ENCODE measurements at places on chromosomes 12 and 14. TPM values are rescaled to one million over a fixed set of nuclear protein-coding genes. Genes with fewer than 3 reads are reported as not detected.
A peak's percentile ranks its signal among the peaks of the same experiment; 100 is the strongest.

DNA sequence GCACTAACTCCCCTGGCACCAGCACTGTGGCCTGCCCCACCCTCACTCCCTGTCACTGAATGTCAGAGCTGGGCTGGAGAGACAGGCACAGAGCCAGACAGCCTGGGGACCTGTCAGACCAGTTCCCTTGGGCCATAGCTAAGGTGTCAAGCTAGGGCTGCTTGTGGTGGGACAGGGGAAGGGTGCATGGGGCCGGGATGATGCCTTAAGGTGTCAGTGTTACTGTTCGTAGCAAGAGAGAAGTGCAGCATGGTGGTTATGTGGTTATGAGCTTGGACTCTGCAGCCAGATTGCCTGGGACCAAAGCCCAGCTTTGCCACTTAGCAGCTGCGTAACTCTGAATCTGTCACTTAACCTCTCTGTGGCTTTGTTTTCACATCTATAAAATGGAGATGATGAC is 3.8 kb downstream of the RAPGEF3 start:
- no peak for DNase-seq

GRCh38 chr12:125254236-125254635 is 189.0 kb downstream of the AACS start:
- no peak for DNase-seq

GRCh38 chr12:53677800-53678148 is 1.9 kb upstream of the ATP5MC2 start:
- DNase-seq = no peak

DNA sequence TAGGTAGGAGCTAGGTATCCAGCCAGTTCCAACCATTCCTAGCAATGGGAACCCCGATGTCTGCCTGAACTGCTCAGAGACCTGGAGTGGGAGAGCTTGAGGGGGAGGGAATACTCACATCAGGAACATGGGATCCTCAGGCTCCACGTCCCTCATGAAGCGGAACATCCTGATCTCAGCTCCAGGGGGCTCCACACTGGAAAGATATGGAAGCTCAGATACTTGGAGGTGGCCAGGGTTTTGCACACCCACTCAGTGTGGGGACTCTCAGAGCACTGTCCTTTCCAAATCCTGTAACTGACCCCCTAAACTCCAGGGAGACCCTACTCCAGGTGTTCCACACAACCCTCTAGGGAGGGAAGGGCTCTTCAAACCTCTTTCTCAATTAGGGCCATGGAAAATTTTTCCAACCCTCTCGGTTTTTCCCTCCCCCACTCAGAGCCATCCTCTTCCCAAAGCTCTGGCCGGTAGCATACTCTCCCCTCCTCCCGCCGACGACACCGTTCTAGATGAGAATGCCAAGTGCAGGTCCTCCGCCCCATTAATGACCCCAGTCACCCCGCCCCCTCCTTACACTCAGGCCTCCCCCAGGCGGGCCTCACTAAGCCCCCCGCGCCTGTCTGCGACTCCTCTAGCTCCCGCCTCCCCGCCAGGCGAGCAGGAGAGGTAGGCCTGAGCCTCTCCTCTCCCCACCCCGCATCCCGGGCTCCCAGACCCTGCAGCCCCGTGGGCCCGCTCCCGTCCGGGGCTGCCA is 597 bp downstream of the MLF2 start:
- no peak for DNase-seq

DNA sequence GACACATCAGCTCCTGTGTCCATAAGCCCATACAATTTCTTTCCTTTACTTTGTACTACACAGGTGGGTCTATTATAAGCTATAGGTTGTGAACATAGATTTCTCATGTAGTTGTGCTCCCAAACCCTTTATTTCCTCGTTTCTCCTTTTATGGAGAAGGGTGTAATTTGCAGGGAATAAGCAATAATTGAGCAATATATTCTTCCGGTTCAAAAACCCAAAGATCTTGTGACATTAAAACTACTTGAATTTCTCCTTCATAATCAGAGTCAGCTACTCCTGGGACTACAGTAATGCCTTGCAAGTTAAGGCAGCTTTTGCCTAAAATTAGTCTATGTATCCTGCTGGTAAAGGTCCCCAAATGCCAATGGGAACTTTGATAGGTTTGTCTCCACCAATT is 19.1 kb upstream of the MAPKAPK5 start:
- DNase-seq = no peak

GTF2H3 gene
- total RNA-seq = 39.6 TPM

GRCh38 chr12:88052686-88053085 is 23.5 kb upstream of the C12orf50 start:
- peak; percentile 33 for DNase-seq

DNA sequence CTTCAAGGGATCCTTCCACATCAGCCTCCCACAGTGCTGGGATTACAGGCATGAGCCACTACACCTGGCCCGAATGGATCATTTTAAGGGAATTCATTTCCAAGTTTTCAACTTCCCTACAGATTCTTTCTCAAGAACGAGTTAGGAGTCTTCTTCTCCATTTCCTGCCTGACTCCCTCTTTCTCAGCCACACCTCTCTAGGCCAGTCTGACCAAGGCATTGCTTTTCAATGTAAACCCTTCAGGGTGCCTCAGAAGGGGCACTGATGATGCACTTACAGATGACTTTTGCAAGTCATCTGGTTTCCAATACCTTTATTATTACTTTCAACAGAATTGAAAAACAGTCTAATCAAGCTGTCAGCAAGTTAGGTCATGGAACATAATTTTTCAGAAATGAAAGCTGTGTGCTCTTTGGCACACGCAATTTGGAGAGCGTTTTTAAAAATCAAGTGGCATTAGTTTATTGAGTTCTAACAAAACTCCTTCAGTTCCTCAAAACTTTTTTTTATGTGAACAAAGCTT is 47.2 kb downstream of the SVOP start:
- DNase-seq = no peak

DNA sequence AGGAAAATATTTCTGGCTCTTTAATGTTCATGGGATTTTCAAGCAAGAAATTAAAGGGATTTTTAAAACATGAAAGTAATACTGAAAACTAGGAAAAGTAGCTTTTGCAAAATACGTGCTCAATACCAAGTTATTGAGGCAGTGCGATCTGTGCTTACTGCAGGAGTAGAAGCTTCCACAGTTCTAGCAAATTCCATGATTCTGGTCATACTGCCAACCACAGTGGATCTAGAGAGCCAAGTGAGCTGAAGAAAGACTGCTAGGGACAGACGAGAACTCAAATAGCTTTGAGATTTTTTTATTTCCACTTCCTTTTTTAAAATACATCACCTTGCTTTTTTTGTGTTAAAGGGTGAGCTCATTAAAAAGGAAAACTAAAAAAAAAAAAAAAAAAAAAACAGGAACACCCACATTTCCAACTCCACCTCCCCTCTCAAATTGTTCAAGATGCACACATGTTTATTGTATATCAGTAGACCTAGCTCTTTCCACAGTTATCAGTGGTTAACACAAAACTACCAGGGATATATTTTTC is 26.2 kb downstream of the EGLN3 start:
- no peak for DNase-seq

DNA sequence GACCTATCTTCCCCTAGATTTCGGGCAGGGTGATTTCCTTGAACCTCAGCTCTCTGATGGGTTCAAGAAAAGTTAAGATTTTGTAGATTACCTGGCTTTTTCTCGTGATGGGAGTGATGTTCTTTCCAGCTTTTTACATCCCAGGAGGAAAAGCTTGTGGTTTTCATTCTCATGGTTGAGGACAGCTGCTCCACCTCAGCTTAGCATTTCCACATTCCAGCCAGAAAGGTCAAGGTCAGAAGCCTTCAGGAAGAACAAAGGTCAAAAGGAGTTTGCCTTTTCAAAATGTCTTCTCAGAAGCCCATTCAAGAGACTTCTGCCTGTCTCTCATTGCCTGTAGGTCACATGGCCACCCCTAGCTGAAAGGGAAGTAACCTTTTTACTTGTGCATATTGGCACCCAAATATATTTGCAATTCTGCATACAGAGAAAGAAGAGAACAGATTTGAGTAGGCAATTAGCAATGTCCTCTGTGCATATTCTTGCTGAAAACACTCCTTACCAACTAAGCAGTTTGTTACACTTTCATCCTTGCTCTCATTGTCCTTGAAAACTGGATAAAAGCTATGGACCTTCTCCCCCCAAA is 6.6 kb upstream of the ADGRD1 start:
- DNase-seq = no peak

GRCh38 chr14:31252865-31253264 is 45.3 kb upstream of the HECTD1 start:
- DNase-seq = no peak

DNA sequence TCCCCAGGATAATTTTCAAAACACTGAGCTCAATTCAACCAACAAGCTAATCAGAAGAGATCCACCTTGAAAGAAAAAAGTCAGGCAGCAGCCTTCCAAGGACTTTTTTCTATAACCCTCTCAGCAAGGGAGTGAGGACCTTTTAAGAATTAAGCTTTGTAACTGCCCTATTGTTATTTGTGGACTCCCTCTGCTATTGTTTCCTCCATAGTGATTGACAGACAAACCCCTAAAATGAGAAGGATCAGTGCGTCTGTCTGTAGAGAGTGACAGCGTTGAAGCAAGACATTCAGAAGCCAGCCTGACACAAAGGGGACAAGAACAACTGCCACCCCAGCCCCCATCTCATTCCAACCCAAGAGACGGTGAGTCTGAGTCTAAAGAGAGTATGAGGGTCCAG is 30.3 kb upstream of the BTG1 start:
- DNase-seq = no peak

GRCh38 chr12:34597548-34598351 is 575.5 kb downstream of the ALG10 start:
- DNase-seq = no peak

- DNase-seq = no peak
Measured at GRCh38 chr14:34034447-34035176, 83.7 kb upstream of the EGLN3 start.

GRCh38 chr14:23618415-23618988 is 17.7 kb upstream of the DHRS2 start:
- no peak for DNase-seq

DNA sequence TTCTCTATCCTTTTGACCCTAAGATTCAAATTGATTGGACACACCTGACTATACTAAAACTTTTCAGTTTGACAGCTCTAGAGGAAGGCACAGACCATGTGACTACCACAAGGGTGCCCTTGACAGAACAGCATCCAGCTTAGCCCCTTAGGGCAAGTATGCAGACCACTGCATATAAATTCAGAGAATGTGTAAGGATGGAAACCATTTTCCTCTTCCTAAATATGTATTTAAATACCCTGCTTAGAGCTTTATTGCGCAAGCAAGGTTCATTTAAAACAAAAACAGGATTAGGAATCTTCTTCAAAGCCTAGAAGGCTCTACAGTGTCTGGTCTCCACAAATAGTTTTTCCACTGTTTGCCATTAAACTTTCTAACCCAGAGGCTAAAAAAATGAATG is 202.8 kb downstream of the MED13L start:
- DNase-seq = no peak

DNA sequence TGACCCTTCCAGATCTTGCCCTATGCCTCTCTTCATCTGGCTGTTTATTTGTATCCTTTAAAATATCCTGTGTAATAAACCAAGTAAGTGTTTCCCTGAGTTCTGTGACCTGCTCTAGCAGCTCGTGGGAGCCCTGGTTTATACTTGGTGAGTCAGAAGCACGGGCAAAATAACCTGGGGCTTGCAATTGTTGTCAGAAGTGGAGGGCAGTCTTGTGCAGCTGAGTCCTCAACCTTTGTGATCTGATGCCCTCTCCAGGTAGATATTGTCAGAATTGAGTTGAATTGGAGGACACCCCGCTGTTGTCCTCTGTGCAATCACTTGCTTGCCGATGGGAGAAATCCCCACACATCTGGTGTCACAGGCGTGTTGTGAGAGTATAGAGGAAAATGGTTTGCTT is 62.5 kb upstream of the PRICKLE1 start:
- peak; percentile 27 for DNase-seq

DNA sequence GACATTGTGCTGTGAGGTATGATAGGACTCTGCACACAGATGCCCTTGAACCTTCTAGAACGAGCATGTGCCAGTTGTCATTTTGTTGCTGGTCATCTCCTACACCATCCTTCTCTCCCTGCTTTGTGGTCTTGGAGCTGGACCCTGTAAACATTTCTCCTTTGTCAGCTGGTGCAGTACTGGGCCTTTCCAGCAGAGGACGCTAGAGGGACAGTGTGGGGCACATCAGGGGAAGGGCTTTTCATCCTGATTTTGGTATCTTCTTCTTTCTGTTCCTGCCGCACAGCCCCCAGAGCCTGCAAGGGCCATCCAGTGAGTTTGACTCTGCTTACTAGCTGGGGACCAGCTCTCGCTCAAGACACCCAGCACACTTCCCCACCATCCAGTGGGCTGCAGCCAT is 484.6 kb downstream of the AACS start:
- no peak for DNase-seq

- no peak for DNase-seq
Measured at GRCh38 chr14:89911010-89911919, 43.3 kb downstream of the EFCAB11 start.

WNT1 gene
- not detected for total RNA-seq

Measured in foreskin keratinocyte (primary cell).